KBM-7 (cell line): ENCODE measurements at places on chromosomes 1 and 21.

DNA sequence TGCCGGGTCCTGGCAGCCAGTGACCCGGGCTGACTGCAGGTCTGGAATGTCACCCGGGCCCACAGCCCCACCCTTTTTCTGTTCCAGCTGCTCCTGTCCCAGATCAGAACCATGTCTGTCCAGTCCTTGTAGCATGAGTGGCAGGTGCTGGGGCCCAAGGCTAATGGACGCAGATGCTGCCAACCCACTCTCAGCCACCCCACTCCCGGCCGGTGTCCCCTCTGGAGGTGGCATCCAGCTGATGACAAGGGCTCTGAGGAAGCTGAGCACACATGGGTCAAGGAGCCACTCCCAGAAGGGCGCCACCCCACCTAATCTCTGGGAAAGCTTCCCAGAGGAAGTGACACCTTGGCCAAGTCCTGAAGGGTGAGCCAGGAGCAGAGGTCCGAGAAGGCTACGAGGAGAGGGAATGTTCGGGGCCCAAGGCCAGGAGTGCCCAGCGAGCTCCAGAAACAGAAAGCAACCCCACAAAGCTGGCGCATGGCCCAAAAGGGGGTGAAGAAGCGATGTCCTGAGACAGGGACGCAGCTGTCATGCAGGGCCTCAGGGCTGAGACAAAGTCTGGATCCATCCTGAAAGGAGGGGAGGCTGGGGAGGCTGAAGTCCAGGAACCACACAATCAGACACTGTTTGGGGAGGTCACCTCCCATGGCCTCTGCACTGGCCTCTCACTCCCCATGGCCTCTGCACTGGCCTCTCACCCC lies 39.5 kb downstream of the ACOT7 start:
- no peak for DNase-seq

DNA sequence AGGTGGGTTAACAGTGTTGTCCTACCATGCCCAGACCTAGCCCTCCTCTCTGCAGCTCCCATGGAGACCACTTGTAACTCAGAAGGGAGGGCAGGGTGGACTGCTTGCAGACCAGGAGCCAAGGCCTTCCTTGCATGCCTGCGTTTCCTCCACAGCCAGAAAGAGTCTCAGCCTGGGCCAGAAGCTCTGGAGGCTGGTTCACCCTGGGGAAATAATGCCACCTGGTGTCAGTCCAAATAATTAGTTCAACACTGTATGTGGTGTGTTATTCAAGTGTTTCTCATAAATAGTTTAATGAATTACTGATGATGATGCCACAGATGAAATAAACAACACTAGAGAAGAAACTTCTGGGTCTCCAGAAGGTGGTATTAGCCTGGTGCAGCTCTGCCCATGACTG lies 16.9 kb upstream of the VANGL1 start:
- DNase-seq = no peak

- DNase-seq = peak; percentile 48
Measured at GRCh38 chr21:42289926-42290325, 25.3 kb downstream of the TFF3 start.

DNA sequence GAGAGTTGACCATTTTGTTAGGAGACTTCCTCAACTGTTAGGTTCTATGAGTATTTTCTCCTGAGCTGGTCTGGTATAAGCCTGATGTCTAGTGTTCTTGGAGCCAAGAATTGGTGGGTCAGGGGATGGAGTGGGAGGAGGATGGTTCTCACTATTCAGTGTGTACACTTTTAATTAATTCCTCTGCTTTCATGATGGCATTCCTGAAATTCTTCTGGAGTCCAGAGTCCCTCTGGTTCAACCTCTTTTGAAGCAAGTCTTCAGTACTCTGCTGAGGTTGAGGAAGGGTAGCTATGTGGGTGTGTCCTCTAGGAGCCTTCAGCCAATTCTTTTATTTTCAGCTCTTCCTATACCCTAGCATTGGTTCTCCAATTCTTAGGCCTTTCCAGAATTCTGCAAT lies 149.1 kb downstream of the DNM3 start:
- DNase-seq = no peak

GRCh38 chr1:220224033-220224432 lies 48.2 kb downstream of the RAB3GAP2 start:
- DNase-seq = no peak

GRCh38 chr1:200162258-200162657 lies 134.7 kb downstream of the NR5A2 start:
- no peak for DNase-seq

DNA sequence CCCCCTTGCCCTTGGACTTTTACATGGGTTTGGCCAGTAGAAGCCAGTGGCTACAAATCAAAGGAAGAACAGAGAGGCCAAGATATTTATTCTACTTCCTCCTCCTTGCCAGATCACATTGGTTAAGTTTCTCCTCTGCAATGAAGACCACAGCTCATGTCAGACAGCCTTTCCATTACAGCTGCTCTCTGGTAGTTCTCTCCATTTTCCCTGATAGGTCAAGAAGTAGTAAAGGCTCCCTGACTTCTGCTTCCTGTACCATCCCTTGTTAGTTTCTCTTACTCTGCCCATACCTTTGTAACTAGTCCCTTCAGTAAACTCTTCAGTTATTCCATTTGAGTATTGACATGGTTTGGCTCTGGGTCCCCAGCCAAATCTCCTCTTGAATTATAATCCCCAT lies 27.8 kb downstream of the NME7 start:
- no peak for DNase-seq

DNA sequence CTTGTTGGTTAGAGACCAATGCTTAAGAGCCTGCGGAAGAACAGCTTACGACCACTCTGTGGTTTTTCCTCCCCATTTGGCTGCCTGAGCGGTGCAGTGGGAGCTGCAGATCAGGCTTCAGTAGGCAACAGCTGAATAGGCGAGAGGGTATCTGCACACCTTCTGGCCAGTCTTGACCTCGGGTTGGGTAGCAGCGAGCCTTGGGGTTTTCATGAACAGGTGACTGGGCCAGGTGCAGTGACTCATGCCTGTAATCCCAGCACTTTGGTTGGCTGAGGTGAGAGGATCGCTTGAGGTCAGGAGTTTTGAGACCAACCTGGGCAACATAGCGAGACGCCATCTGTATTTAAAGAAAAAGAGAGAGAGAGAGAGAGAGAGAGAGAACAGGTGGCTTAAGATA lies 41.0 kb downstream of the NENF start:
- no peak for DNase-seq

DNA sequence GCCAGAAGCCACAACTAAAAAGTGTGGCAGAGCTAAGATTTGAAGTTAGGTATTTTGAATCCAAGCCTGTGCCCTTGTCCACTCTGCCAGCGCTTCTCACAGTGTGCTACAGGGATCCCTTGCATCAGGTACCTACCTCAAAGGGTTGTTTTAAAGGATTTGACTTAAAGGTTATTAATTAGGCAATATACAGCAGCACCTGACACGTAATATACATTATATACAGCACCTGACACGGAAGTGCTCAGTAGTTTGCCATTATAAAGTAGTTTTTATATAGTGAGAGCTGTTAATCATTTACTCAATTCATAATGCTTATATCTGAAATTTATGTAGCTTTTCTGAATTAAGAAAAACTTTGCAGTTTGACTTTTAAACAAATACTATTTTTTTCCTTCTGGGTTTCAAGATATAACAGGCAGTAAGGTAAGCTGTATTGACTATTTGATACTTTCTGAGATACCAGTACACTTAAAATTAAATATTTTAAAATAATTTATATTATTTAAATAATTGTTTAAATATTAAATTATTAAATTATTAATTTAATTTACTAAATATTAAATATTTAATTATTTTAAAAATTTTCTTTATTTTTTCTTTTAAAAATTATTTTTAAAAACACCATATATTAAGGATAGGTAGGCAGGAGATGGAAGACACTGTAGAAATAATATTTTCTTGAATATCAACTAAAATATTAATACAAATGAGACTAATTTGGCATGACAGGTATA lies 33.3 kb downstream of the TSNAX start:
- DNase-seq = no peak

DNA sequence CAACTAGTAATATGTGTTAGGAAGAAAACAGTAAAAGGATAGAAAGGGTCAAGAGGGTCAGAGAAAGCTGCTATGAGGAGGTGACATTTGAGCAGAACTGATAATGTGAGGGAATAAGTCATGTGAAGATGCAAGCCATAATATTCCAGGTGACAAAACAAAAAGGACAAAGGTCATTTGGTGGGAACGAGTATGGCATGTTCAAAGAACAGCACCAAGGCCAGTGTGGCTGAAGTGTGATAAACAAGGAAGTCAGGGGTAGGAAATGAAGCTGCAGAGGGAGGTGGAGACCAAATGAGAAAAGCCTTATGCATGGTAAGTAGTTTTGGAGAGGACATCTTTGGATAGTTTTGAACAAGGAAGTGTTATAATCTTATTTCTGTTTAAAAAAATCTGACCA lies 46.7 kb downstream of the LPGAT1 start:
- DNase-seq = peak; percentile 14

GRCh38 chr1:152968248-152968647 lies 2.2 kb upstream of the SPRR4 start:
- DNase-seq = no peak

DNA sequence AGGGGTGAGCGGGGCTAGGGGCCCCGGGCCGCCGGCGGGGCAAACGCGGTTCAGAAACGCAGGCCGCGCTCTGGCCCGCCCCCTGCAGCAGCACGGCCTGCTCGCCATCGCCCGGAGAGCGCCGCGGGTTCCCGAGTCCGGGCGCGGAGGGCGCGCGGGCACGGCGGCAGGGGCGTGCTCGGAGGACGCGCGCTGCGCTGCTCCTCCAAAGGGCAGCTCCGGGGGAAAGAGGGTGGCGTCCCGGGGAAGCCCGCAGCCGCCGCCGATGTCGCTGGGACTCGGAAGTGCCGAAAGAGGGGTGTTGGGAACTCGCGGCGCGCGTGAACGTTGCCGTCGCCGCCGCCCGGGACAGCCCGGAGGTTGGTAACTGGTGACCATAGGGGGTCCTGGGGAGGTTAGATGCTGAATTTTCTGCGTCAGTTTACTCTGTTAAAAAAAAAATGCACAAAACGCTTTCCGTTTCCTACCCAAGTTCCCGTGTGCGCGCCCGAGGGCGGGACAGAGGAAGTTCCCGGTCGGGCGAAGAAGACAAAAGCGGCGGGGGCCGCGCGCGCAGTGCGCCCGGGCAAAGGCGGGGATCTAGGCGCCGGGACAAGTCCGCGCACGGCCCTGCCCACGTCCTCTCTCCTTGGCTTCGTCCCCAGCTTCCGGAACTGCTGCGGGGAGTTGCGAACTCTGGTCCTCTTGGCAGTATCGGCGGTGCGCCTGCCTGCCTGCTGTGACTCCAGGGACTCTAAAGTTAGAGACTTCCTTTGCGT lies at the start of gene HHAT:
Gene HHAT, plus strand, starts transcription at position 157 of the 758 bp plus-strand sequence. CDS start 20,074 bp downstream, outside the sequence.
- DNase-seq = peak; percentile 92

- DNase-seq = peak; percentile 43
Measured at GRCh38 chr1:230066031-230066430, 1.0 kb upstream of the GALNT2 start.

DNA sequence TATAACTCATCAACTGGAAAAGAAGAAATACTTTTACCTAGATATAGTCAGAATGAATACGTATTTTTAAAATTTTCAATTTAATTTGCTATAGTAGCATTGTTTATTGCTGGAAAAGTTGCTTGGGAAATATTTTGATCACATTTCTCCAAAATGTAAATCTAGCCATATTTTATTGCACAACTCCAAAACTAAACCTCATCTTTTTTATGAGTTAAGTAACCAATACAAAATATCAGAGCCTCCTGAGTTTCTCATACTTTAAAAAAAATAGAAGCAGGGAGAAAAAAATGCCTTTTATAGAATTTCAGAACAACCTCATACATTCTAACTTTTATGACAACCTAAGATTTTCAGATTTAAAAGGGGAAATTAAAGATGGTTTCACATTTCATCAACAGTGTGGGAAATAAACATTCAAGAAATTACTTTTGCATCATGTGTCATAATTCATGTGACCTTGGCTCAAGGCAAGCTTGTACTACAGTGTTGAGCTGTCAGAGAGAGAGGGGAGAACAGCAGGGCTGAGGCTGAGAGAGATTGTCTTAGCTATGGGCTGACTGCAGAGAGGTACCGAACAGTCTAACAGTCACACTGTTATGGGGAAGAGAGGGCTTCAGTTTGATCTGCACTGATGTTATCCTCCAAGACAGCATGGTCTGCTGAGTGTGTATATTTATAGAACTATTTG lies 519.0 kb downstream of the LTN1 start:
- DNase-seq = no peak

GRCh38 chr21:16865632-16866031 lies 647.2 kb upstream of the CXADR start:
- no peak for DNase-seq

GRCh38 chr1:25134801-25135461 lies 97.4 kb downstream of the SYF2 start:
- DNase-seq = no peak

DNA sequence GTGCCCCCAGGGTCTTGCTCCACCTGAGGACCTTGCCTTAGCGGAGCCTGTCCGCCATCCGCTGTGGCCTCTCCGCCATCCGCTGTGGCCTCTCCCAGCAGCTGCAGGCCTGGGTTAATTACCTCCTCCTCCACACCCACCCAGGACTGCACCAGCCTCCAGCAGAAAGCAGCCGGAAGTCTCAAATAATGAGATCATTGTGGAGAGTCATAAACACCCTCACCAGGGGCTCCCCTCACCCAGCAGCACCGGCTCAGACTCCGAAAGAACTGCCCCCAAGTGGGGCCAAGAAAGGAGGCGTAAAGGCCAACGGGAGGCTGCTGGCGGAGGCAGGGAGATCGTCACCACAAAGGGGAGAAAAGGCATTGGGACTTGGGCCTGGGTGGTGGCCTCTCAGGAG lies 10.7 kb upstream of the GPR153 start:
- DNase-seq = no peak

GRCh38 chr1:26317612-26318337 lies at the start of gene CD52:
CD52 (plus strand) TSS chr1:26317958; CDS start chr1:26318018, 60 bp downstream.
- DNase-seq = peak; percentile 84

GRCh38 chr1:231162297-231162969 lies 575 bp downstream of the TRIM67 start:
- DNase-seq = peak; percentile 51

DNA sequence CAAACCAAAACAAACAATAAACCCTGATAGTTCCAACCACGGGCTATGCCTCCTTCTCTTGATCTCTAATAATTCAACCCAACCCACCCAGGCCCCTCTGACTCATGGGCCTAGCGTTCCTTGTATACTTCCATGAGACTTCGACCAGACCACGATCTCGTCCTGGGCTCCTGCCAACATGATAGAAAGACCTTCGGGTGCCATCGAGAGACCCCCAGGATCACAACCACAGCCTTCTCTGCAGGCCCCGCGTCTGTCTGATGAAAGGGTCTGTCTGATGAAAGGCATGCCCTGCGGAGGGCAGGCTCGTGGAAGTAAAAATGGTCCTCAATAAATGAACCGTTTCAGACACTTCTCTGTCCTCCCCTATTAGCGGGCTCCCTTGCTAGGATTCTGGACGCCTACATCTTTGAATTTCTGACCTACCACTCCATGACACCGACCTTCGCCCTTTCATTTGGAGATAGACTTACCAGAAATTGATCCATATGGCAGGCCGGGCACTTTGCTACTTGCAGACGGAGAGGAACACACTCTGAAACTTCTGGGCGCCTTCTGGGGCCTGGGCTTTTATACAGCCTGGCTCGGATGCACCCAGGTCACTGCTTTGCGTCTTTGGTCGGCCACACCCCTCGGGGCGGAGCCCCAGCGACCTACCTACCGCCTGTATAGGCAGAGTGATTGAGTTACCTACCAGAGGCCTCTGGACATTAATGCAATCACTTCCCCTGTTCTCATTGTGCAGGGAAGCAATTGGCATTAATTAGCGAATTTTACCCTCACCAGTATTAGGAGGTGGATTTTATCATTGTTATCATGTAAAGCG lies 5.3 kb upstream of the KLF18 start:
- no peak for DNase-seq
